ENCODE measurements at places on chromosomes 5 and 9.

- DNase-seq: no peak
Measured at GRCh38 chr9:136044207-136044970, 50.7 kb downstream of the NACC2 start.

DNA sequence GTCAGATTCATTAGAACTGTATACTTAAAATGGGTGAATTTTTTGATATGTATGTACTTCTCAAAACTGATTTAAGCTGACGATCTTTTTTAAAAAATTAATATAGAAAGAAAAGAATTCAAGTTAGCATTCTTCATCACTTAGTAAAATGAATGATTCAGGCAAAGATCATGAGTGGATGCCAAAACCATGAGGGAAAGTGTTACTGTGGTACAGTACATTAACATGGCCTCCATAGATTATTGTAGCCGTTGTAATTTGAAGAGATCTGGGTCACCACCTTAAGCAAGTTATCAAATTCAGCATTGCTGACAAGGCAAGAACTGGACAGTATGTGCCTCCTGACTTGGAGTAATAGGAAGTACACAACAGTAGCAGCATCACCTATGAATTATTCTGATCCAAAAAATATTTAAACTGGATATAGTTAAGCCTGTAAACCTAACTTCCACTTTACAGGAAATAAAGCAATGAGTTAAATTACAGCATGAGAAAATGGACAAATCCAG lies 29.7 kb downstream of the C9orf85 start:
- DNase-seq: peak; percentile 48

DNA sequence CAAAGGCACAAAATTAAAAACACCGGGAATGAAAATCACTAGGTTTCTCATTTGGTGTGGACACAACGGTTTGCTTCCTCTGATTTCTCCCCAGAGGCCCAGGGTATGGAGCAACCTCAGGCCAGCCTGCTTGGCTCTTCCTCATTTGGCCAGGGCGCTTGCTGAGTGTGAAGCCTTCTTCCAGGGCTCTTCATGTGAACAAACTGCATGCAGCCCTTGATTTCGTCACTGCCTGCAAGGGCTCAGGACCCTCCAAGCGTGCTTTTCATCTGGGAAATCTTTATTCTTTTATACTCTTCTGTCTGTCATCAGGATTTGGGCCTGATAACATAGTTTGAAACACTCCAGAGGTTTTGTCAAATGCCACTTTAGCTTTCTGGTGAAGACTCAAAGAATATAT lies 122.6 kb upstream of the KLF4 start:
- peak; percentile 73 for DNase-seq

GRCh38 chr5:145660897-145661640 lies 174.1 kb downstream of the PRELID2 start:
- peak; percentile 55 for DNase-seq

Measured in adipocyte (in vitro differentiated cells).